AG08395 (cell line): ENCODE measurements at places on chromosomes 16 and 17.

DNA sequence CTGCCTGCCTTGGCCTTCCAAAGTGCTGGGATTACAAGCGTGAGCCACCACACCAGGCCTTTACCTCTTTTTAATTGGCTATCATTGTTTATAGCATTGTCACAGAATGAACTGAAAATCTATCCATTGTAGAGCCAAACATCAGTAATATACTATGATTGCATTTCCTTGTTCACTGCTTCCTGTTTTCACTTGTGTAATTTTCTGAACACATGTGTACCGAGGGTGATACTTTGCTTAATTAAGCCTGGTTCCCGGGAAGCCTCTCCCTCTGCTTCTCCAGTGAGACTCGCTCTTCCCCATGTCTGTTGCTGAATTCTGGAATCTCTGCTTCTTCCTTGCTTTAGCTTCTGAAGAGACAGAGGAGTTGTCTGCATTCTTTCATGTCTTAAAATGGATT, 33.1 kb downstream of the POLR3E start:
- no peak for DNase-seq

DNA sequence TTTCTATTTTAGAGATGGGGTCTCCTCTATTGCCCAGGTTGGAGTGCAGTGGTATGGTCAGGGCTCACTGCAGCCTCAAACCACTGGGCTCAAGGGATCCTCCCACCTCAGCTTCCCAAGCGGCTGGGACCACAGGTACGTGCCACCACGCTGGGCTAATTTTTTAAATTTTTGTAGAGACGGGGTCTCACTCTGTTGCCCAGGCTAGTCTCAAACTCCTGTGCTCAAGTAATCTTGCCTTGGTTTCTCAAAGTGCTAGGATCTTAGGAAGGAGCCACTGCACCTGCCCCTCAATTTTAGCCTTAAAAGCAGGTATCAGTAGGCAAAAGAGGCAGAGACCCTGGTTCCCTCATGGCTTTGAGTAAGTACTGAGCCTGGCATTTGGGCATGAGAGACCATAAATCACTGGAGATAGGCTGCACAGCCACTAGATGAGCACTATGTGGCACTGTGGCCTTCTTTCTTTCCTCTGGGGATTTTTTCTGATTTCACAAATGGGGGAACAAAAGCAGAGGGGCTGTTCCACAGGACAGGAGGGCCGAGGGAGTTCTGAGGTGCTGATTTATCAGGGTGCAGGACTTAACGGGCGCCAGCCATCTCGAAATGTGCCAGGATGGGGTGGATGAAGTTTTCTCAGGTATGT, 82.2 kb downstream of the PLXDC1 start:
- peak; percentile 71 for DNase-seq

DNA sequence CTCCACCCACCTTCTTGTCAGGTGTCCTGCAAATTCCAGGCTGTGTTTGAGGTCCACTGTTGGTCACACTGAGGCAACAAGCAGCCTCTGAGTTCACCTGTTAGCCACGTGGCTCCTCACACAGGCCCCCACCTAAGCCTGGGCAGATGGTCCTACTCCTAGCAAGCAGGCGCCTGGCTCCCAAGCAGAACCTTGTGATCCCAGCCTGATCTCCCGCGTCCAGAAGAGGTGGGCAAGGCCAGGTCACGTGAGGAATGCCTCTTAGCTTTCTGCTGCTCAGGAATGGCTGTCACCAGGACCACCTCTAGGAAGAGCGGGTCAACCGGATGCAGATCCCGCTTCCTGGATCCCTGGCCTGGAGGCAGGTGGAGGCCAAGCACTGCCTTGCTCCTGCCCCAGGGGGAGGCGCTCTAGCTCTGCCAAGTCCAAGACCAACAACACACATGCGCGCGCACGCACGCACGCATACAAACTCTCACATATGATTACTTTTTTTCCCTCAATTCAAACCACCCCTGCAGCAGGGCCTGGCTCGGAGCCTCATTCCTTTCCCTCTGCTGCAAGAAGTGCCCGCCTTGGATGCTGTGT, 9.5 kb downstream of the CYB561 start:
- DNase-seq, result no peak

GRCh38 chr16:84925092-84925772, 86.1 kb downstream of the ZDHHC7 start:
- DNase-seq, result peak; percentile 58

DNA sequence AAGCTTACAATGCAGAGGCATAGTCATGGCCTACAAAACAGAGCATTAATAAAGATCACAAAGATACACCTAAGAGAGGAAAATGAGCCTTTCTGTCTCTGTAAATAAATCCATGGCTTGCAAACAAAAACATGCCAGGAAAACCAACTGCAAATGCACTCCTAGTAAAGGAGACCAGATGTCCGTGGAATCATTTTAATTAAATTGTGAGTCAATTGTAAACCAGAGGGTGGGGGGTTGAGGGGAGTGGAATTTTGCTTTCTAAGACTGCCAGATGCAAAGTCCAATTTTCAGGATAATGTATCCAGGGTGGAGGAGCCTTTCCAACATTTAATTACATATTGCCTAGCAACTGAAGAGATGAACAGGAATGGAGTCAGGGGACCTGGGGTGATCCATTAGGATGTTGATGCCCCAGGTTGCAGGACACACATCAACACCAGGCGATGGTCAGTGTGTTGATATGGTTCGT, 390.3 kb upstream of the CCL2 start:
- DNase-seq, result no peak

GRCh38 chr16:27110524-27110896, 43.8 kb downstream of the C16orf82 start:
- DNase-seq, result no peak

GRCh38 chr17:9343516-9343915, 232.1 kb downstream of the STX8 start:
- no peak for DNase-seq

DNA sequence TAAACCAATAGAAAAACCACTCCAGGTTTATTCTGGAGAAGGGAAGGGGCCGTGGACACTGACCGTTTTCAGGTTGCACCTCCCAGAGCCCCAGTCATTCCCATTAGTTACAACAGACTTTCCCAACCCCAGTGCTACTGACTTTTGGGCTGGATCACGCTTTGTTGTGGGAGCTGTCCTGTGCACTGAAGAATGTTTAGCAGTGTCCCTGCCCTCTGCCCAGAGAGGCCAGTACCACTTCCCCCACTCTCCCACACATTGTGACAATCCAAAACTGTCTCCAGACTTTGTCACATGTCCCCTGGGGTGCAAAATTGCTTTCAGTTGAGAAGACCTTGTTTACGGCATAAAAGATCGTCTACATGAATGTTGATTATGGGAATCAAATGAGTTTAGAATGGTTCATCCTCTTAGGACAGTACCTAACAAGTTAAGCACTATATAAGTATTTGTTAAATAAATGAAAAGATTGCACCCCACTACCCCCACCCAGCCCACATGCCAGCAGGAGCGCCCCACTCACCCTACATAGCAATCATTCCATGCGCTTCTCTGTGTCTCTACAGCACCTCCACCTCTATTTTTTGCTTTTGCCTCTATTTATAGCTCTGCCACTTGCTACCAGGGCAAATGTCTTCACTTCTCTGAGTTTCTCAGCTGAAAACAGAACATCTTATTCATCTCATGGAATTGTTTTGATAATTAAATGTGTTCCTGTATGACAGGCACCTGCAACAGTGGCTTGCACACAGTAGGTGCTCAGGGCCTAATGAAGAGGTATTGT, 104.9 kb downstream of the AXIN2 start:
- no peak for DNase-seq

DNA sequence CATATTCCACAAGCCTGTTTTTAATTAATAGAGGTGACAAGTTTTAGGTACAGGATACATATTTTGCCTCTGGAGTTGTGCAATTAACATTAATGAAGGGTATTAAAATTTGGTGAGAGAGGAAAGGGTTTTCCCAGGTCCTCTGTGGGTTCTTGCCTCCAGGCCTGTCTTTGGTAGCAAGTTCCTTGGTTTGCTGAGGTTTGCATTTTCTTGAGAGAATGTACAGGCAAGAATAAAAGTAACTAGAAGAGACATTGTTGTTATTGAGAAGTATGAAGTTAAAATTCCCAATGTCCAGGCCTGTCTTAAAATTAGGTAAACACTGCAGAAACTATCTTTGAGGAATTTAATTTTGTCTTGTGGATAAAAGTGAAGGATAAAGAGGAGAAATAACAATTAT, 316.9 kb downstream of the WWOX start:
- no peak for DNase-seq

DNA sequence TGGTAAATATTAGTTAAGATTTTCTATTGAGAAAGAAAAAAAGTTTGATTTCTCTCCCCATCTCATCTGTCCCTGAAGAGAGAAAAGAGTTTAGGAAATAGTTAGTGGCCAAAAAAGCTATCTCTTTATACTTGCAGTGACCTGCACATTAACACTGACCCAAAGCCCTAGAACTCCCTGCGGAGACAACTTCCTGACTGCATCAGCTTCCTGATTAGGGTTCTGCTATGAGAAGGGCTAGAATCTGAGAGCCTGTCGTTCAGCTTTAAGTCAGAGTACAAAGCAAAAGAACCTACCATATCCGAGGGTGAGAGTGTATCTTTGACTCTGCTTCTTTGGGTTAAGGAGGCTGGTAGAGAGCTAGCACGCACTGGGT, 24.7 kb downstream of the LIMD2 start:
- DNase-seq, result no peak

DNA sequence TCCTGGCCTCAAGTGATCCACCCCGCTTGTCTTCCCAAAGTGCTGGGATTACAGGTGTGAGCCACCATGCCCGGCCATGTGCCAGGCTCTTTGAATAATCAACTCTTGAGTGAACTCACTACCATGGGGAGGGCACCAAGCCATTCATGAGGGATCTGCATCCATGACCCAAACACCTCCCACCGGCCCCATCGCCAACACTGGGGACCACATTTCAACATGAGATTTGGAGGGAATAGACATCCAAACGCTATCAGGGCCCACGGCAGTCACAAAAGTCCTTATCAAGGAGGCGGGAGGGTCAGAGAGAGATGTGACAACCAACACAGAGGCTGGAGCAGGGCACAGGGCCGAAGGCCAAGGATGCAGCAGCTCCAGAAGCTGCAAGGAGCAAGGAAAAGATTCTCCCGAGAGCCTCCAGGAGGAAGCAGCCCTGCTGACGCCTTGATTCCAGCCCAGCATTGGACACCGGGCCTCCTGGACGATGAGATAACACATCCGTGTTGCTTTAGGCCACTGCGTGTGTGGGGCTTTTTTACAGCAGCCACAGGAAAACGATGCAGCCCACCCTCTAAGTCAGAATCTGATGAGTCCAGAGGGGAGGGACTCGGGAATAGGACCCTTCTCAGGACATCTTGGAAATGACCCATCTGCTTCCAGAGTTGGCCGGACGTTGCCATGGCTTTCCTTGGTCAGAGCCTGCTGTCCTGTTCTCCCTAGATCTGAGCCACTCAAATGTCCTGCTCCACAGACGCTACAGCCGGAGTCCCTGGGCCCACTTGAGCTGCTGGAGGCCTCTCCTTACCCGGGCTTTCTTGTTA, 47.3 kb upstream of the CMIP start:
- DNase-seq, result no peak

DNA sequence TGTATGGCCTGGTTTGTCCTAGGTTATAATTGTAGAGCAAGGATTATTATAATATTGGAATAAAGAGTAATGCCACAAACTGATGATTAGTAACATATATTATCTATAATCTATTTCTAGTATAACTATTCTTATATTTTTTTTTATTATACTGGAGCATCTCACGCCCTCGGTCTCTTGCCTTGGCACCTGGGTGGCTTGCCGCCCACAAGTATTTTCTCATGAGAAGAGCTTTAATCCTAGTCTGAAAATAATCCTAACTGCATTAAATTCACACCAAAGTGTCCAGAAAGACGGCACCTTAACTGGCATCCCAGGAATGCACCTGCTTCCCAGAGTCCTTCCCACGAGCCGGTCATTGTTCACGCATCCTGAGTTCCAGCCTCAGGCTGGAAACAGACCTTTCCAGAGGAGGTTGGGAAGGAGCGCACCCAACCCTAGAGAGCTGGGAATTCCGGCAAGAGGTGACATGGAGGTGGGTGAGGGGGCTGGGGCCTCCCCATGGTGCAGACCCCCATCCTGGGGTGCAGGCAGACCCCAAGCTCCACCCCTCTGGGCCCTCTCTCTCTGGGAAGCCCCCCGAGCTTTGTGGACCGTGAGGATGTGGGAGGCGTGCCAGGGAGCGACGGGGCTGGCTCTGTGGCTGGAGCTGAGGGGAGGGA, 15.9 kb downstream of the CHMP1A start:
- no peak for DNase-seq

GRCh38 chr17:33498069-33498468, 205.0 kb upstream of the ASIC2 start:
- no peak for DNase-seq

DNA sequence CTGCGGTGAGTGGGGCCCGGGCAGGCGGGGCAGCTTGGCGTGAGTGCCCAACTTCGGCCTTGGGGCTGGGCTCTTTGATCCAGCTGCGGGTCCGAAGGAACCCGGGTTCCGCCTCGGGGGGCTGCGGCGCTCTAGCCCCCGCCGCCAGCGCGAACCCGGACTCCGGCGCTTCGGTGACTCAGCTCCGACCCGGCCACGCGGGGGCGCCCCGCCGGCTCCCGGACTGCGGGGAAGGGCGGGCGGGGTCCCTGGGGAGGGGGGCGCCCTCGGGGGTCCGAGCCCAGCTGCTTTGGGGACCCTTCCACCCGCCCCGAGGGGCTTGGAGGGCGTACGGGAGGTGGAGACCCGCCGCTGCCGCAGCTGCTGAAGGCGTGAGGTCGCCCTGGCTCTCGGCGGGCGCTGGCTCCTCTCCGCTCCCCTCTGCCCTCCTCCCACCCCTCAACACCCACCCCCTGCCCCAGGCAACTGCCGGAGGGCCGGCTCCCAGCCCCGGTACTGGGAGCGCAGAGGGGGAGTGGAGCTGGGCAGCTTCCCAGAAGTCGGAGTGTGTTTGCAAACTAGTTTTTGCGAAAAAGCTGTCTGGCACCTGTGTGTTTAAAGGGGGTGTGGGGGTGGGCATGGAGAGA, 516 bp downstream of the CPNE2 start:
- DNase-seq, result no peak

- no peak for DNase-seq
These were observed 3.6 kb downstream of the QRICH2 start for GRCh38 chr17:76304226-76305134.

GRCh38 chr17:8073627-8074484, 13.7 kb downstream of the ALOX12B start:
- peak; percentile 74 for DNase-seq

GRCh38 chr17:9878356-9878755, 26.7 kb downstream of the RCVRN start:
- no peak for DNase-seq

DNA sequence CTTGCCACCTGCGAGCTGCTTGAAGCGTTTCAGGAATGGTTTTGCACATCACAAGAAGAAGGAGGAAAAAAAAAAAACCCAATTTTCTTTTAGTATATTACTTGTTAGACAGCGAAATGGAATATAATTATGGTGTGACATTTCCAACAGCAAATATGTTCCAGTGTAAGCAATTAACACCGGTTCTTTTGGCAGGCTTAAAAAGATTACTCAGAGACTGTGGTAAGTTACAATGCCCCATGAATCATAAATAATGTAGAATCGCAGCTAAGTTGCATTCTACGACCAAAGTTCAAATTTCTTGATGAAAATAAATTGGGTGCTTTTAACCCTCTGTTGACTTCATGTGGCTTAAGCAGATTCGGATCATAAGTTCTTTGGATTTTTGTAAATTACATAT, 245.2 kb downstream of the XYLT1 start:
- DNase-seq, result peak; percentile 47

GRCh38 chr17:10091046-10091445, 107.4 kb downstream of the GAS7 start:
- peak; percentile 19 for DNase-seq
